ENCODE measurements at places on chromosomes 2 and 18.

DNA sequence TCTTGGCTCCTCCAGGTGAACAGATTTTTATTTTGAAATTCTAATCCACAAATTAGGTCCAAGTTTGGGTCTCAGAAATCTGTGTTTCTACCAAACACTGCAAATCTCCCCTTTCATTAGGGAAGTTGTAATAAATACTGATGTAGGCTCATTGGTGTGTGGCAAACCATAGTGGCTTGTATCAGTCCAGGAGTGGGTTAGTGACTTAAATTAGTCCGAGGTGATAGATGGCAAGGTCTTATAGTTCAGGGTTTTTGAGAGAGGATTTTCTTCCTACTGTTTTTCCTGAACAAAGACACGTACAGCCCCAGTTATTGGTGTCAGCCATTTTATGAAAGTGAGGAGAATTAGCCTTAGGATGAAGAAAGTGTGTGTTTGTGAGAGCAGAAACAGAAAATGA lies 74.6 kb downstream of the RPRM start:
- DNase-seq: no peak

GRCh38 chr2:200812122-200813022 lies 662 bp downstream of the BZW1 start:
- DNase-seq: peak; percentile 33

GRCh38 chr2:149716687-149717086 lies 129.1 kb upstream of the MMADHC start:
- no peak for DNase-seq

- no peak for DNase-seq
These were observed 51.8 kb downstream of the USP34 start for GRCh38 chr2:61419129-61419528.

- no peak for DNase-seq
These were observed 113.1 kb upstream of the WDR75 start for GRCh38 chr2:189327879-189328847.

GRCh38 chr2:188425266-188425665 lies 133.6 kb downstream of the GULP1 start:
- DNase-seq: no peak

GRCh38 chr2:162301151-162301804 lies 17.2 kb downstream of the IFIH1 start:
- DNase-seq: peak; percentile 23

GRCh38 chr2:157106950-157107349 lies 150.6 kb upstream of the GALNT5 start:
- DNase-seq: no peak

DNA sequence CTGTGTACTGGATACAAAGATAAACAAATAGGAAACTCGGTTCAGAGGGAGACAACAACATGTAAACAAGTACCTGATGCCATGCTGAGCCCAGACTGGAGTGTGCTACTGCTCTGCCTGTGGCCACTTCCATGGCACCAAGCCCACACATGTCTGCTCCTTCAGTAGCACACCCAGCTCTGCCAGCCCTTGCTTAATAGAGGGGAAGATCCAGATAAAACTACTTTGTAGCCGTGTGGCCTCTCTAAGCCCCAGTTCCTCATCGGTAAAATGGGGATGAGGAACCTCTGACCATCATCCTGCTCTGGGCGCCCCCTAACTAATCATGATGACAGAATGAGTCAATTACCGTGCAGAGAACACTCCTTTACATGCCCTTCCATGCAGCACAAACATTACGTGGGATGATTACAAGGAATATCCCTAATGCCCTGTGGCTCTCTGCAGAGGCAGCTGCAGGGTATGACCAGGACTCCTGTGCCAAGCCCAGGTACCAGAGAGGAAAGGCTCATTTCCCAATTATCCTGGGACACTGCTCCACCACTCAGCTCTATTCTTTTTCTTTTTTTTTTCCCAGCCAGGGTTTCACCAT lies 34.9 kb downstream of the DNMT3A start:
- DNase-seq: no peak

GRCh38 chr2:143177096-143177786 lies 48.0 kb downstream of the ARHGAP15 start:
- no peak for DNase-seq

GRCh38 chr2:9154061-9154460 lies 52.6 kb upstream of the ASAP2 start:
- DNase-seq: no peak

GRCh38 chr18:50163505-50163904 lies 31.4 kb downstream of the MYO5B start:
- no peak for DNase-seq

GRCh38 chr2:31504311-31504710 lies 76.4 kb downstream of the SRD5A2 start:
- no peak for DNase-seq

GRCh38 chr2:72148837-72149555 lies 1.3 kb upstream of the CYP26B1 start:
- DNase-seq: no peak

- DNase-seq: no peak
These were observed 17.9 kb upstream of the VPS4B start for GRCh38 chr18:63440219-63440618.

DNA sequence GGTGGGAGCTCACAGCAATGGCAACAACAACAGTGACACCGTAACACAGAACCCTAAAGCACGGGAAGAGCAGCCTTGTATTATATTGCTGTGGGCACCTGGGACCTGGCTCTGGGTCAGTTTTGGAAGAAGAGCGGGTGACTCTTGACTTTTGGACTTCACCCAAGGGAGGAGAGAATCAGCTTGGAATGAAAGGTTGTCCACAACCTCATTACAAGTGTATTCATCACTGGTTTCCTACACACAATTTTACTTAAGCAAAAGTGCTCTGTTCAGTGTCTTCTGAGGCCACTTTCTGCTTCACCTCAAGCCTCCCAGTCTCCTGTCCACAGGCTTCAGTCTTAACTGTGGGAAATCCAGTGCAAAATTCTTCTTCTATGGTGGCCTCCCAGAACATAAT lies 263.8 kb downstream of the KCNE4 start:
- no peak for DNase-seq

- DNase-seq: no peak
These were observed 14.7 kb upstream of the CLIP4 start for GRCh38 chr2:29100564-29100963.

GRCh38 chr18:60739212-60739611 lies 366.6 kb upstream of the MC4R start:
- DNase-seq: no peak

GRCh38 chr2:165640247-165640929 lies 153.7 kb downstream of the GALNT3 start:
- DNase-seq: no peak

DNA sequence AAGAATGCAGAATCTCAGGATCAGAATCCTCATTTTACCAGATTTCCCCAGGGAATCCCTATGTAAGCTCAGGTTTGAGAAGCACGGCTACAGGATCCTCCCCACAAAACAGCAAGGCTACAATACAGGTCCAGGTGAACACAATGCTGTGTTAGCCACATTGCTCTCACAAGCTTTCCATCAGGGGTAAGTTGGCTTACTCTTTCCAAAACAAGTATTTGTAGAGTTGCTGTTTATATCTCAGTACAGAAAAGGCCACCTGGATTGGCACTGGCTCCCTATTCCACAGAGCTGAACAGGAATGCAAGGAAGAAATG lies 11.0 kb downstream of the SPRED2 start:
- DNase-seq: no peak

DNA sequence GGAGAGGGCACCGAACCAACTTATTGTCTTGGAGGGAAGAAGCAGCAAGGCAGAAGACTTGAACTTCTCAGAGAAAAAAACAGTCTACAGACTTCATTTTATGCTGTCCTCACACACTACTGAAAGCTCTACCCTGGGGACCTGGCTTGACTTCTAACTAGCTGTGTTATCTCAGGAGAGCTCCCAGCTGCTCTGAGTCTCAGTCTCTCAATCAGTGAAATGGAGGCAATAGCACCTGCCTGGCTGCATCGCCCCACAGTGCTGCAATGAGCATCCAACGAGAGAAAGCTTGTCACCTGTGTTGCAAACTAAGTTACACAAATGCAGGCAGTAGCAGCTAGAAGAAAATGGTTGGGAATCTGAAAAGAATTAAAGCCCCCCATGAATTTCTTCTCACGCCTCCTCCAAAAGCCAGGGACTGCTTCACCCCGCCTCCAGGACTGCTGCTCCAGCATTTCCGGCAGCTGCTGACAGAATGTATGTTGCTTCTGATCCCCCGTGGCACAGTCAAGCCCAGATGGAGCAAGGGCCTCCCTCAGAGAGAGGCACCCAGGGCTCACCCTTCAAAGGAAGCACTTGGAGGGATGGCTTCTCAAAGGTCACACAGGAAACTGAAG lies 116.3 kb downstream of the BCL11A start:
- no peak for DNase-seq

- no peak for DNase-seq
These were observed 22.5 kb downstream of the FAM210A start for GRCh38 chr18:13703899-13704298.

DNA sequence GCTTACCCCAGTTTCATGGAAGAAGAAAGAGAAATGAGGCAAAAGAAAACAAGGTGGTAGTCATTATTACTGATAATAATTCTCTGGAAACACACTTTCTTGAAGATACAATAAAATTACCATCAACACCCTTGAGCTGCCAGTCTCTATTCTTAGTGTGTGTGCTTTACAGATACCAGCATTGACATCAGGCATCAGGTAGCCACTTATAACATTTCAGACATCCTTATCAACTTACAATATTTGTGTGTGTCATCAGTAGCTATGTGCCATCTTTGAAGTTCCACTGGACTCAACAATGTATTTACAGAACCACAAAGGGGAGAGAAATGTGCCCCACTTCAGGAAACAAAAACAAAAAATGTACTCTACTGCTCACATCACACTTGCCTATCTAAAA lies 62.1 kb downstream of the TCF4 start:
- no peak for DNase-seq

- DNase-seq: no peak
These were observed 3.8 kb downstream of the SAG start for GRCh38 chr2:233311241-233311926.

DNA sequence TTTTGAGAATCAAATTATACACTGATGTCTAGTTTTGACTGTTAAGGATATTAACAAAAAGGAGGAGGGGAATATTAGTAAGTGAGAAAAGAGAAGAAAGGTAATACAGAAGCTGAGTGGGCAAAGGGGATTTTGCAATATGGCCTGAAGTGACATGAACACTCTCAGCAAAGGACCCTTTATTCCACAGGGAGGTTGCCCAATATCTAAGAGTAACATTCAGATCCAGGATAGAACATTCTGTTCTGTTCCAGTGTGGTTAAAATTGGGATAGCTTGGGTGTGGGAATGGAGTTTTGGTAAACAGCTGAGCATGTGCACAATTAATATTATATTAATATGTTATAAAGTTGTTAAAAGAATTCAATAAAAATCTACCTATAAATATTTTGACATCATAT lies 120.1 kb downstream of the ZNF385B start:
- DNase-seq: no peak
